AG04450 (cell line): ENCODE measurements at places on chromosomes 11 and 22.

GRCh38 chr22:33864723-33865130, 55.5 kb downstream of the LARGE1 start:
- DNase-seq = no peak

DNA sequence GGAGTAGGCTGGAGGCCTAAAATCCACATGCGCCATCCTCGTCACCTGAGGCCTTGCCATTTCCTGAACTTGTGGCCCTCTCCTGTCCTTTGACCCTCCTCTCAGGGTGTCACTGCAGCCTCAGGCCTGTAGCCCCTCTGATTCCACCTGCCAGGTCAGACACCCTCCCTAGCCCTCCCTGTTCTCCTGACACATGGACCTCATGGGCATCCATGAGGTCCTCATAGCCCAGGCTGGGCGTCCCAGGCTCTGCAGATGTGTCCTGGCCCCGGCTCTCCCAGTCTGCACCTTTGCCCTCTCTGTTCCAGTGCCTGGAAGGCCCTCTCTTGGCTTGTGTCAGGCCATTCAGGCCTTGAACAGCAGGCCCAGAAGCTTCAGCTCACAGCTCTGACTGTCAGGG, 15.8 kb downstream of the RAB36 start:
- no peak for DNase-seq

DNA sequence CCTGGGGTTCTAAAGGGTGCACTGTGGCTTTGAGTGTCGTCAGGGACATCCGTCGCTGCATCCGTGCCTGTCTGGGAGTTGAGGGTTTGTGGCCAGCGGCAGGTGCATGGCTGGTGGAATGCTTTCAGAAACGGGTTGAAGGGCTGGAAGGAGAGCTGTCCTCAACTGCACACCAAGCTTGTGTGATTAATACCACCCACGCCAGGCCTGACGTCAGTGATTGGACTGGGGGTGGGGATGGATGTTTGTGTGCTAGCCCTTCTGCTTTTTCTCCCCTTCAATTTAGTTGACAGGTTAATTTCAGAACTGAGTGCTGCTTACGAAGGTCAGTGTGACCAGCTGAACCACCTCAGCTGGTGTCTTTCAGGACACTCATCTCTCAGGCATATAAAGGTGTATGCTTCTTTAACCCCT, 3.2 kb upstream of the GAB2 start:
- DNase-seq = no peak

- DNase-seq = no peak
These were observed 14.8 kb upstream of the PICK1 start for GRCh38 chr22:38042488-38042790.

- DNase-seq = no peak
These were observed at the start of gene STK33 for GRCh38 chr11:8593935-8594909. Gene STK33 (minus strand): TSS chr11:8594228. CDS start chr11:8474905, 119,323 bp downstream.

DNA sequence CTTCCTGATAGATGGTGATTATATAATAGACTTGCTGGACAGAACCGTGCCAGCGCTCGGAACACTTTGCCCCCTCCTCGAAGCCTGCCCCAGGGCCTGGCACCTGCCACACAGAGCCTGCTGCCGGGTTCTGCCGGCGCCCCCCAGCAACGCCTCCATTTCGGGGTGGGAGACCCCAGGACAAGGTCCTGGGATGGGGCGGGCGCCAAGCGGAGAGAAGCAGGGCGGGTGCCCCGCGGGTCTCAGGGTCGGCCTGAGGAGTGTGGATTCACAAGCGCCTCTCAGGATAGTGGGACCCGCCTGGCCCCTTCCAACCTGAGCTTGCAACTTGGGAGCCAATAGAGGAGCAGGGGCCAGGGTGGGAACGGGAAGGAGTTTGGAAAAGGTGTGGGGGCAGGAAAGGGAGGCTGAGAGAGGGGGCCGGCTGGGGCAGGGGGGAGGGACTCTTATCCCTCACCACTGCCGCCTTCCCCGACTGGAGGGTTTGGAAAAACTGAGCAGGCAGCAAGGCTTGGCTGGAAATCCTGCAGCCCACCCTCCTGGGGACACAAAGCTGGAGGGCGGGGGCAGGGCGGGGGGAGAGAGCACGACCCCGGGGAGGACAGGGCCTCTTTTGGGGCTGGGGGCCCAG, 3.3 kb upstream of the BCL9L start:
- DNase-seq = no peak
